ENCODE measurements at places on chromosomes 12 and 14.

DNA sequence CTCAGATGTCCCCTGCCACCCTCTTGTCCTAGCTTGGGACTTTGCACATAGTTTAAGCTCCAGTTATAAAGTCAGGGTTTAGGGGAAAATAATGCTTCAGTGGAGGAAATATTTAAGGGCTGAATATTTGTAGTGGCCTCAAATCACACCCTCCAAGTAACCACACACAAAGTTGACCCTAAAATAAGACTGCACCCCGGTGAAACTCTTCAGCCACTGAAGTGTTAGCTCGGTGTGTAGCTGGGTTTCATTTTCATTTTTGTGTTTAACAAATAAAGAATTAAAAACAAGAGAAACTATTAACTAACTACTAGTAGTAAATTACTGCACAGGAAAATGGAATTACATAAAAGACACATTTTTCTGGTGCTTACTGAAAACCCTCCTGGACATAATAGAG lies 14.8 kb upstream of the BCL11B start:
- DNase-seq: no peak

GRCh38 chr12:49864798-49865090 lies 21.8 kb upstream of the BCDIN3D start:
- no peak for DNase-seq

DNA sequence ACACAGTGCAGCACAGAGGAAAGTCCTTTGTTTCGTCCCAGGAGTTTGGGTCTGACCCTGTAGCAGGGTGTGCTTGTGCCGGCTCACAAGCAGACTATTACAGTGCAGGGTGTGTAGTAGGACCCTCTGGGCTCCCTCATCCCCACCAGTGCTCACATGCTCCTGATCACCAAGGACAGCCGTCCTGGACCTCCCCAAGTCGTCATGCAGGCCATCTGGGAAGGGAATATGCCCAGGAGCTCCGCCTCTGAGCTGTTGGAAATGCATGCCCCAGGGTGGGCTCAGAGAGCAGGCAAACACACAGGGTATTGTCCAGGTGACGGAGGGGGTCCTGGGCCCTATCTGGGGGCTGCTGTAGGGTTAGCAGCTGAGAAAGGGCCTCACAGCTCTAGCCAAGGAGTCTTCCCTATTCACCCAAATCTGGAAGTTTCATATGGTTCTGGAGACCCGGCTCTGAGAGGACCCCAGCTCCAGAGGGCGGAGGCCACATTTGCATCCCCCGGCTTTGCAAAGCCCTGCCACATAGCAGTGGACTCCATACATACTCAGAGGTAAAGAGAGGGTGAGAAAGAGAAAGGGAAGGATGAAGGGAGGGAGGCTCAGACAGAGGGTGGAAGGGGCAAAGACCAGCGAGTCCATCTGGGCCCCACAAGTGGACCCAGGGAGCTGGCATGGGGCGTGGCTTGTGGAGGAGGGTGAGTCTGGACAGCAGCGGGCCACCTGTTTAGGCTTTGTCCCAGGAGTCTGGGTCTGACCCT lies 53.5 kb upstream of the PPP2R5C start:
- DNase-seq: no peak

DNA sequence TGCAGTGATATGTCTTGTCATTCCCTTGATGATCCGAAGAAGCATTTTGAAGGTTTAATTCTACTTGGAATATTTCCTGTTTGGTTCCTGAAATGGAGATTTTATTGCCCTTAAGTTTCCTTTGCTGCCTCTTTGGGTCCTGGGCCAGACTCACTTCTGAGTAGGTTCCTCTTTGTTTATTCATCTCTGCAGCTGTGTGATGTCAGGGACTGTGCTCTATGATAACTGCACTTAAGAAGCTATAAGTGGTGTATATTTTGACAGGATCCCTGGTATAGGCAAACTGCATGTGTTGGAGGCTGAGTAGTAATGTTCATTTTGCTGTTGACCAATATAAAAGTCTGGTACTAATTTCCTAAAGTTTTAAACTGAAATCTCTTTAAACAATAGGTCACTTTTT lies at the start of gene KLRC4:
Gene KLRC4 (minus strand): TSS at position 366 of the 400 bp plus-strand sequence. CDS start 182 bp downstream, at position 184.
- no peak for DNase-seq

GRCh38 chr14:99792551-99793212 lies 531 bp upstream of the EML1 start:
- no peak for DNase-seq
